ENCODE measurements at places on chromosomes 11 and 22. TPM values are rescaled to one million over a fixed set of nuclear protein-coding genes. Genes with fewer than 3 reads are reported as not detected.

XRCC6 gene
- 172 TPM for total RNA-seq

OR52N4 gene
- not detected for total RNA-seq

TRIM48 gene
- total RNA-seq, result not detected

PDGFB gene
- 19.7 TPM for total RNA-seq

GAL3ST1 gene
- 0.19 TPM for total RNA-seq

NTM gene
- total RNA-seq, result 2.9 TPM

UCP3 gene
- 13.1 TPM for total RNA-seq

GRIK4 gene
- not detected for total RNA-seq

CTTN gene
- 166 TPM for total RNA-seq

MOGAT2 gene
- 0.22 TPM for total RNA-seq

NAV2 gene
- 14.0 TPM for total RNA-seq

CTSW gene
- total RNA-seq, result 1.1 TPM

B4GALNT4 gene
- 0.54 TPM for total RNA-seq

XKR3 gene
- not detected for total RNA-seq

MN1 gene
- 5.3 TPM for total RNA-seq

TOP3B gene
- total RNA-seq, result 10.4 TPM

ANO9 gene
- total RNA-seq, result 0.41 TPM

NXPE4 gene
- total RNA-seq, result not detected

GRAP2 gene
- total RNA-seq, result 3.5 TPM

PRR33 gene
- 5.0 TPM for total RNA-seq

HBG1 gene
- not detected for total RNA-seq

HOATZ gene
- total RNA-seq, result not detected

NNMT gene
- total RNA-seq, result 44.0 TPM

AMPD3 gene
- total RNA-seq, result 3.5 TPM

SHISAL1 gene
- total RNA-seq, result 1.5 TPM

SPDYC gene
- total RNA-seq, result not detected

RAC2 gene
- 6.9 TPM for total RNA-seq

RIC3 gene
- 11.7 TPM for total RNA-seq

SAA1 gene
- total RNA-seq, result 7.8 TPM

APOL5 gene
- total RNA-seq, result not detected

MOV10L1 gene
- total RNA-seq, result not detected

RAB3IL1 gene
- 14.0 TPM for total RNA-seq

SPI1 gene
- 14.6 TPM for total RNA-seq

APOL3 gene
- total RNA-seq, result 31.7 TPM

LBHD1 gene
- 1.8 TPM for total RNA-seq

F2 gene
- not detected for total RNA-seq

ZNF280B gene
- total RNA-seq, result 0.49 TPM

VPREB3 gene
- 0.43 TPM for total RNA-seq

OR52A1 gene
- not detected for total RNA-seq

SLC6A5 gene
- total RNA-seq, result not detected

All from Right ventricle myocardium inferior (tissue), 1 donor.